Activated CD4-positive, alpha-beta T cell treated with anti-CD3 and anti-CD28 coated beads, Interleukin-2, amount 50 U/mL, for 24 hours (primary cell): ENCODE measurements at places on chromosomes 4 and X.

- DNase-seq = no peak
Observed at GRCh38 chrX:153572601-153573000, 26.3 kb downstream of the CCNQ start.

DNA sequence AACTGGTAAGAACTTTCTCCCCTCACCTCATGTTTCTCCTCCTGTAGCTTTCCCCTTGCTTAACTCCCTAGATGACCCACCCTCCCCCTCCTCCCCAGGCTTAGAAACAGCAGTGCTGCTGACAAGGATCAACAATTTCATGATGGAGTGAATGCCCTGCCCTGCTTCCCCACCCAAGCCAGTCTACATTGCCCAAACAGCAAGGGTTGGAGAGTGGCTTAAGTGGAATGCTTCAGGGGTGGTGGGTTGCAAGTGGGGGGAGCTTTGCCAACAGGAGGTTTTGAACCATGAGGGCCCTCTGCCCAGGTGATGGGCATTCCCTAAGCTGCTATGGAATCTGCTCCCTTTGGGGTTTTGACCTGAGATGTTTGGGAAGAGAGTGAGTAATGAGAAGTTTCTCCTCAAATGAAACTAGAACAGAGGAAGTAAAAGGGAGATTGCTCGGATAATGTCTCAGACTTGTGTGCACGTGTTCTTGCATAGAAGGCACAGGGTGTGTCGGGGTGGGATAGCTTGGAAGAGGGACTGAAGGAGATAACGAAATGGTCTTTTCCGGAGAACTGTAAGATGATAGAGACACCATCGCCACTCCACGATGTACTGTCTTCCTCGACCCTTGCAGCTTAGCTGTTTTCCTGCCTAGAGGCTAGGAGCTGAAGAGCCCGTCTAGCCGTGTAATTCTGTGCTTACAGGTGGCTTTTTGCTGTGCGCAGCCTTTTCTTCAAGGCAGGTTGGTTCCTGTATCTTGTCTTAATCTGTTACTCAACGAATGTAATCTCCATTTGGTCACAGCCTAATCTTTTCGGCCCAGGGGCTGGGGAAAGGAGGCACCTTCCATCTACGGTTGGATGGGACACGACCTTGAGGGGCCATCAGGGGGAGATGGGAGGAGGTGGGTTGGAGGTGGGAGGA is 10.1 kb downstream of the GDPD2 start:
- DNase-seq = no peak

GRCh38 chrX:79719568-79720231 is 294.9 kb upstream of the TBX22 start:
- DNase-seq = no peak

GRCh38 chrX:101349193-101349562 is 636 bp upstream of the TIMM8A start:
- no peak for DNase-seq

GRCh38 chr4:30837131-30837539 is 117.0 kb downstream of the PCDH7 start:
- no peak for DNase-seq

DNA sequence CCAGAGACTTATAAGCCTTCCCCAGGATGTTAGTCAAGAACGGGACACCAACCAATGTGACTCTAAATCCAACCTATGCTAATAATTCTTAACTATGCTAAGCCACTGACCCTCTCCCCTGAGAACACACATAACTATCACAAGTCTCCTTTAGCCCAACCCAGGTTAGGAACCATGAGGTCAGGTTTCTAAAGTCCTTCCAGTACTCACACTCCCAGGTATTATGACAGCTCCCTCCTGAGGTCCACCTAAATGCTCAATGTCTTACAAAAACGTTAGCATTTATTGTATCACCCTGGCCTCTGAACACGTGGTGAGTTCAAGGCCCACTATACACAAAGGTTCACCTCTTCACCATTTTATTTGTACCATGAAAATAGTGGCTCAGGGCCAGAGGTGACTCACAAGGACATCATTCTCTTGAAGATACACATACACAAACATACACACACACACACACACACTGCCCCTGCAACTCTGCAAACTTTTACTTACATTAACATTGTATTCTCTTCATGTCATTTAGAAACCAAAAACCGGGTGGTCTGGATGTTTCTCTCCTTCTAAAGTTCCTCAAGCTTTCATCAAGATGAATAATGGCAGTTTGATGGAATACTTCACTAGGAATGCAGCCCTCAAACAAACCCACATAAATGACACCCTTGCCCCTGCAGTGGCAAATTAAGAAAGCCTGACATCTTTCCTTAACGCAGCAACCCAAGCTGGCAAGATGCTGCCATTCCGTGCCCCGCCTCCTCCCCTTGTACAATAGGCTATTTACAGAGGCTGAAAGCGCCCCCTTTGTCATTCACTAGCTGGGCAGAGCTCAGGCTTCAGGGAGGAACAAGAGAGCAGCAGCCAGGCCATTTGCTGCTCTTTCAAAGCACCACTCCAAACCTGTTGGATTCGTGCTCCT is 17.7 kb downstream of the ACSL1 start:
- DNase-seq = no peak

DNA sequence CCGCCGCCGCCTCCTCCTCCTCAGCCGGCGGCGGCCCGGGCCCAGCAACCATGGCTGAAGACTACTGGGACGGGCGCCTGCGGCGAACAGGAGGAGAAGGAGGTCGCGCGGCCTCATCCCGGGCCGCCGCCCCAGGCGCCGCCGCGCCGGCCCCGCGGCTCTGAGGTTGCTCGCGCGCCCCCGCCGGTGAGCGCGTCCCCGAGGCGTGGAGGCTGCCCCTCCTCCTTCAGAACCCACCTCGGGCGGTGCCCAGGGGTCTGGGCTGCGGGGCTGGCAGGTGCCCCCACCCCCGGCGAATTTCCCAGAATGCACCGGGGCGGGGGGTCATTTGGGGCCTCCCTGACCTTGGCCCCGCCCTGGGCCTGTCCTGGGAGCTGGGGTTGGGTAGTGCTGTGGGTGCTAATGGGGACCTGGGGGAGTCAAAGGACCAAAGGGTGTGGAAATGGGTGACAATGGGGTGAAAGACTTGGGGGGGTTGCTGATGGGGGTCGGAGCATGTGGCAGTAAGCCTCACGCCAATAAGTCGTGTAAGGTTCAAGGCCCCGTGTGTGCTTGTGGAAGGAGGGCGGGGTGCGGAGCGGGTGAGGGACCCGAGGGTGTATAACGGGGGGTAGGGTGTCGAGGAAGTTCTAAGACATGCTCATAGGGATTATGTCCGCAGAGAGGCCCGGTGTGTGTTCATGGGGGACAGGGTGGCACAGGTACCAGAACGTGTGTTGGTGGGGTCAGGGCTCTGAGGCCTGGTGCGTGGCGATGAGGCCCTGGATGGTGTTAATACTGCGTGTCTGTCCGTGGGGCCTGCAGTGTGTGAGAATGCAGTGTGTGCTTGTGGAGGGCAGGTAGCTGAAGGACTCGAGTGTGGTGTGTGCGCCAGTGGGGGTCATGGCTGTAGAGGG is 687 bp downstream of the CDK16 start:
- peak; percentile 11 for DNase-seq

DNA sequence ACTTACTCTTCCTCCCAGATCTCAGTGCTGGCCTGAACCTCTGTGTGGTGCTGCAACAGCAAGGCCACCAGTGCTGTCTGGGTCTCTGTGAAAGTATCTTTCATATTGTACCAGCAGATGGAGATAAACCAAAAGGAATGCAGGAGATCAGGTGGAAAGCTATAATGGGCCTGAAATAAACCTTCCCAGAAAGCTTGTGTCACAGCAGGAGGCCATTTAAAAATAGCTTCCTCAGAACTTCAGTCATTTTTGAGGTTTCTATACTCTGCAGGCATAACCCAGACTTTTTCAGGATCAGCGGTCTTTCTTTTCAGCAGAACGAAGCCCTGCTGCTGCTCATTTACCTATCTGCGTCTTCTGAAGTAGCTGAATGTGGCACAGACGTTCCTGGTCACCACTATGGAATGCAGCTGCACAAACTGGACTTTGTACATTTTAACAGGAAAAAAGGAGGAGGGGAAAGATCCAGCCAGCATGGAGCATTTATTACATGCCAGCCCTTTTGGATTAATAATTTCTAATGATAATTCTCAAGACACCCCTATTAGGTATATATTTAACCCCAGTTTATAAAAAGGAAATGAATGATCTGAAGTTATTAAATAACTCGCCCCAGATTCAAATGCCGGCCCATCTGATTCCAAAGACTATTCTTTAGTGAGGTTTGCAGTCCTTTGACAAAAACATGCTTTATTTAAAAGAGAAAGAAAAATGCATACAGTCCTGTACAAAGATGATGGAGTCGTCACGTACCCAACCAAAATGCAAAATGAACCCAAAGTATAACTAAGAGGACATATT is 119.7 kb downstream of the NFKB1 start:
- DNase-seq = no peak

DNA sequence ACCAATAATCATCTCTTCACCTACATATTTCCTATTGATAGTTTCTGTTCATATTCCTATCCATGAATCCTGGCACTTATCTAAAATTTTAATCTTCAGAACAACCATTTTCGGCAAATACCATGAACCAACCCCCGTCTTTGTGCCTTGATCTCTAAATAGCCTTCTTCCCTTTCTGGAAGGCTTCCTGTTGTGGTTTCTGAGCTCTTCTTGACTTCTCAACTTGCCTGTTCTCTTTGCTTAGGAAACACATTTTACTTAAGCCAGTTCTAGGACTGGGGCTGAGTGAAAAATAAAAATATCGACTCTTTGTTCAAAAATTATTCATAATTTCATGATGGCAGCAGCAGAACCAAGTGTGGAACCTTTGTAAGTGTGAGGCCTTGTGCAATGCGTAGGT is 882.4 kb downstream of the C4orf33 start:
- no peak for DNase-seq
